ENCODE measurements at places on chromosomes 2 and 18.
A peak's percentile ranks its signal among the peaks of the same experiment; 100 is the strongest.

DNA sequence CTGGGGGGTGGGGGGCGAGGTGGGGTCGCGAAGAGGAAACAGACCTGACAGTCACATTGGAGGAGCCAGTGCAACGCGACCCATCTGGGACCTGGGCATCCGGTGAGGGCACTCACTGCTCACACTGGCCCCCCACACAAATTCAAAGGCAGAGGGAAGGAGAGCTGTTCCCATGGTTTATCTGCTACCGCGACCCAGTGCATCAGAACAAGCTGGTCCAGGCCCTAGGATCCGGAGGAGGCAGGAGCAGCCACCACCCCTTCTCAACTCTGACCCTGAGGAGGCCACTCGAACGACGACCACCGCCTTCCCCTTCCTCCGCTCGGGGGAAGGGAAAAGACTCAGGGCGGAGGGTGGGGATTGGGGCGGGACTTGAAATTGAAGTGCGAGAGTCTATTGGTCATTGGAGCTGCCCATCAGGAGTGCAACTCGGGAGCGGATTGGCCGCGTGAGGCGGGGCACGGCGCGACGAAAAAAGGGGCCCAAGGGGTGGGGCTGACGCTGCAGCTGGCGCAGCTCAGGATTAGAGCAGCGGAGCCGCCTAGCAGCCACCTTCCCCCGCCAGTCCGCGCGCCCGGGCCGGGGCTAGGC lies at the start of gene CDK5R2:
Gene CDK5R2 (plus strand): TSS at position 526 of the 591 bp plus-strand sequence. CDS start 155 bp downstream, outside the sequence.
- DNase-seq, result peak; percentile 86

GRCh38 chr18:28113271-28114029 lies 63.5 kb downstream of the CDH2 start:
- DNase-seq, result no peak

DNA sequence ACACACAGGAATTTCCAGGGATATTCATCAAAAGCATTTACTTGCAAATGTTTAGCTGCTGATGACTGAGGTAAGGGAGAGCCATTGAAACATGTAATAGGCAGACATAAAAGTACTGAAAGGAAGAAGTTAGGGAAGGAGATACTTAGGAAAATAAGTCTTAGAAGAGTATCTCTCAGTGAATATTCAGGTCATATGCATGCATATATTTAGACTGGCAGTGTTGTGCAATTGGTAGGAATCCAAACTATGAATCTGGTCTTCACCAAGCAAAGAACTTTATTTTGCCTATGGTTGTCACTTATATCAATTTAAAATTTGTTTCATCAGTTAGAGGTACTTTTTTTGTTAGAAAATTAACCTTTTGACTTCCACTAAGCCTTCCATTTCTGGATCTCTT lies 1490.7 kb downstream of the SUCLG1 start:
- no peak for DNase-seq

DNA sequence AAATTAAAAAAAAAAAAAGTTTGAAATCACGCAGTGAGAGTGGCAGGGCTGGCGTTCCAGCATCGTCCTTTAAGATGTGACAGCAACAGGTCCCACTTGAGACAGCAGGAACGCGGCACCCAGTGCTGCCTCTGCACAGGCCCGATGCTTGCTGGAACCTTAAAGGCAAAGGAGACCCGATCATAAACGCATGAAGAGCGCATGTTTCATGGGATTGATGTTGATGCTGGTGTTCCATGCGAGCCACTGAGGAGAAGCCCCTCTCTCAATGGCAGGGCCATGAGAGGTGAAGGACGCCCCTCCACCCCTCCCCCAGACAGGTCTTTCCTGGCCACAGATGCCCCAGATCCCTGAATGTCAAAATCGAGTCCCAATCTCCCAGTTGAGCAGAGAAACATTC lies 17.9 kb upstream of the ALPI start:
- no peak for DNase-seq

- no peak for DNase-seq
These were observed 13.0 kb upstream of the RTN4 start for GRCh38 chr2:55063226-55063625.

DNA sequence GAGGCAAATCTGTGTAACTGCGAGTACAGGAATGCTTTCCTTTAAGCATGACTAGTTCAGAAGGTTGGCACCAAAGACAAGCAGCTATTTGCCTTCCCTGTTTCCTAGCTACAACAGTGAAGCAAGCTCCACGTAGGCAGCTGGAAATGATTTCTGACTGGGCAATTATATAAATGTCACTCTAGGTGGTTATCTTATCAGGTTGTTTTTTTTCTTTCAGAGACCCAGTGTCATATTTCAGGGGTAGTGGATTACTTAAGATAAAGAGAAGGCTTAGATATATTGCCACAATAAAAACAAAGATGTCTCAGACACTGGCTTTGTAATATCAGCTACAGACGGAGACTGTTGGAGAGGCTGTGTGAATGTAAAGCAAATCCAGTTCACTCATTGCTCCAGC lies 748.9 kb upstream of the NXPH2 start:
- peak; percentile 16 for DNase-seq

- DNase-seq, result no peak
These were observed 28.9 kb downstream of the ADI1 start for GRCh38 chr2:3490191-3491170.

GRCh38 chr18:46333431-46334135 lies 229.4 kb downstream of the HAUS1 start:
- peak; percentile 81 for DNase-seq

GRCh38 chr2:216246766-216247165 lies 125.5 kb downstream of the MARCHF4 start:
- no peak for DNase-seq

GRCh38 chr2:170377500-170378207 lies 199.7 kb downstream of the MYO3B start:
- no peak for DNase-seq

- no peak for DNase-seq
These were observed 266.5 kb downstream of the KLHL29 start for GRCh38 chr2:23651187-23652080.

DNA sequence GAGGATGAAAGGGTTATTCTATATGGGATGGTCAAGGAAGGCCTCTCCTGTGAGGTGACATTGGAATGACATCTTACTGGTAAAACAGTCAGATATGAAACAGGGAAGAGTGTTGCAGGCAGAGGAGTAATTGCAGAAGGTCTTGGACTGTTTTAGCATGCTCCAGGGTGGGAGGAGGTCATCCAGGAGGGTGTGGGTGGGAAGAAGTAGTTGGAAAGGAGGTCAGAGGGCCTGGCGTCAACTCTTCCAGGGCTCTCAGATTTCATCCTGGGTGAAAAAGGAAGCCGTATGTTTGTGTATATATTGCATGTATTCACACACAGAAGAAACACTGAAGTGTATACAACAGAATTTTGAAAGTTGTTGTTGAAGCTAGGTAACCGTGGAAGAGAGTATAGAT lies 48.2 kb downstream of the ATP9B start:
- no peak for DNase-seq

DNA sequence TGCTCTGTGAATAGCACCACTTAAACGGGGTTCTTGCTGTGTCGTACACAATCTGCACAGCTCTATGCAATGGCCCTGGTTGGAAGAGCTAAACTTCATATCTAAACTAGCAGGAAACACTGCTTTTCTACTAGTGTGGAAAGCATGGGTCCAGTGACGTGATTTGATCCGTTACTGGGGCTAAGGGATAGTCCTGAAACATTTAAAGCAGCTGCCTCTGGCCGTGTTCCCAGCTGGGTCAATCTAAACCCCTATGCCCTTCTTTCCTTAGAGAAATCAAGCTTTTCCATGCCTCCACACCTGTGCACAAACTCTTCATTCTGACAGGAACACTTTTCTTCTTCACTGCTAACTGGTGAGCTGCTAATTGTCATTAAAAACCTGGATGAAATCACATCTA lies 5.4 kb upstream of the IGFBP5 start:
- peak; percentile 71 for DNase-seq

GRCh38 chr2:230473378-230473777 lies 57.4 kb downstream of the SP100 start:
- no peak for DNase-seq

DNA sequence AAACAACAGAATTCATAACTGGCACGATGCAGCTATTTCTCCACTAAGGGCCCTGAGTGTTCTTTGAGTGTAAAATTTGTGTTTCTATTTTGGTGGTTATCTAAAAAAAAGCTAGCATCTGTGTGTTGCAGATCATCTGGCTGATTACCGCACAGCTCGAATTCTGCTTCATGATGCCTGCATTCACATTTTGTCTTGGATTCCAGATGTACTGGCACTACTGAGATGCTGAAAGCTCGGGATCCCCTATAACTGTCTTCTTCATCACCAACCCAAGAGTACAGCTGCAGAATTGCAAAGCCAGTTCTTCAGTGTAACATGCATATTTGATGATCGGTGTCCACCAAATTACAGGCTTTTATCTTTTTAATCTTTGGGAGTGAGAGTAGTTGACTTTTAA lies 51.6 kb upstream of the ZNF532 start:
- no peak for DNase-seq

GRCh38 chr2:100880730-100881129 lies 60.8 kb downstream of the NPAS2 start:
- DNase-seq, result no peak

Data from NCI-H1092 treated with DMSO at 0.1 percent for 48 hours (cell line).